ENCODE measurements at places on chromosomes 13 and 19.

DNA sequence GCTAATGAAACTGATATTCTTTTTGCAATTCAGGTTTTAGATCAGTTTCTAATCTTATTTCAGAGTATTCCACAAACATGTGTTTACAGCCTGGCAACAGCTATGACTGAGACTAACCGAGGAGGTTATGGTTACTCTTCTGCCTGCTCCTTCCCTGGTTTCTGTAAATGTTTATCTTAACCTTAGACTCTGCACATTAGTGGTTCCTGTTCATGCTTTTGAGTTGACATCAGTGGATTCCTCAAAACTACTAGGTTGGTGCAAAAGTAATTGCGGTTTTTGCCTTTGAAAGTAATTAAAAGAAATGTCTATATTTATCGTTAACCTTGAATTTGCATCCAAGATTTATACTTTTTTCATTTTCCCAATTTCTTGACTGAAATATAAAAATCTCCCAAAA, 237.0 kb upstream of the TSHZ3 start:
- DNase-seq, result no peak

DNA sequence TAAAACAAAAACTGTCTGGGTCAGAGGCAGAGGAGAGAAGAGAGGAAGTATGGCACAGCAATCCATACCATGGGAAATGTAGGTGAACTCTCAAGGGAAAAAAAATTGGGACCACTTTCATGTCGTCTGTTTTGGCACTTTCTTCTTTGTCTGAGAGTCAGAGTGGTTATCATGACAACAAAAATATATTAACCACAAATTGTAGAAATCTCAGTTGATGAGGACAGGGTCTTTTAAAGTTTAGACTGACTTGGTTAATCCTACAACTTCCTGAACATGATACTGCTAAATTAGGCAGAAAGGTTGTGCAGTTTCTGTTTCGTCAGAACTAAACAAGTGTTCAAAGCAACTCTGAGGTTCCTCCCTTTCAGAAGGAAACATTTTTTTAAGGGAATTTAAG, 15.2 kb downstream of the KLF5 start:
- DNase-seq, result no peak

GRCh38 chr19:3441089-3441985, 39.0 kb downstream of the SMIM24 start:
- no peak for DNase-seq

GRCh38 chr13:32031025-32031814, at the start of gene FRY:
Gene FRY (plus strand): TSS chr13:32031774. CDS start chr13:32031796, 22 bp downstream.
- peak; percentile 48 for DNase-seq

DNA sequence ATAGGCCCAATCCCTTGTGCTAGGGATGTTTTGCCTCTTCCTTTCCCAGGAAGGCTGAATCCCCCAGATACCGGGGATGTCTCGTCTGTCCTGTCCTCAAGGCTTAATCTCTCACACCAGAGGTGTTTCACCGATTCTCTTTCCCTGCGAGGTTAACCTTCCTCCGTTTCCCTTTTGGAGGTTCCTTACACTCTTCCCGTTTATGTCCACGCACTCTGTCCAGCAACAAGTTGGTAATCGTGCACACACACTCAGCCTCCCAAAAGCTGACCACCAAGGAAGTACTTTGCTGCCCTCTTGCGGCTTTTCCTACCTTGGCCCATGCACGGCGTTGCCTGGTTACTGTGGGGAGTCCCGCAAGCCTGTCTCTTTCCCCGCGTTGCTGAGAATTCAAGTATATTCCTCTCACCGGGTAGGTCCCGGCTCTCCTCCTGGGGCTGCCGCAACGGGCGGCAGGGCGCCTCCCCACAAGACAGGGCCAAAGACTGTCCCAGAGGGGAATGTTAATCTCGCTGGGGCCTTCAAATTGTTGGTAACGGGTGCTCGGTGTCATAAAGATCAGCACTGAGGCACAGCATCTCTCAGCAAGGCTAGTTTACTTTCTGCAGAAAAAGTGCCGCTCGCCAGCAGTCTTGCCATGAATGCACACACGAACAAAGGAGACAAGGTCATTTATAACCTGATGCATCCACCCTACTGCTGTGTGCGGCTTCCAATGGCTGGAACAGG, 36.7 kb upstream of the CD177 start:
- no peak for DNase-seq

DNA sequence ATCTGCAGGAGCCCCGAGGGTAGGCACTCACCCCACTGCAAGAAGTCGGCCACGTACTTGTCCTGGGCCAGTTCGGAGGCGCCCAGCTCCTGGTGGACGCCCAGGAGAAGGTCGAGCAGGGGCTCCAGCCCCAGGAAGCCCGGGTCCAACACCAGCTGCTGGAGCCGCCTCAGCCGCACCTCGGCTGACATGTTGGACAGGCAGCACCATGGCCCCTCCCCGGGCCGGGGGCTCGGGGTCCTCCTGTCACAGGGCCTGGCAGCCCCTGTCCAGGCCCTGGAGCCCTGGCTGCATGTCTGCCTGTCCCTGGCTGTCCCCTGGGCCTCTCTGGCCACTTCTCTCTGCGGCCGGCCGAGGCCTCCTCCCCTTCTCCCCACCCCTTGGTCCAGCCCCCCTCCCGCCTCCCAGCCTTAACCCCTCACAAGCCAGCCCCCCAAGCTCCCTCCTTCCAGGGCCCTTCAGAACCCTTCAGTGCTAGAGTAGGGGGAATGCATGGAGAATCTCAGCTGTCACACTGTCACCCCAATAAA, at the start of gene DMPK:
DMPK (minus strand) TSS at position 329 of the 530 bp plus-strand sequence; CDS start at position 191, 138 bp downstream.
- no peak for DNase-seq

DNA sequence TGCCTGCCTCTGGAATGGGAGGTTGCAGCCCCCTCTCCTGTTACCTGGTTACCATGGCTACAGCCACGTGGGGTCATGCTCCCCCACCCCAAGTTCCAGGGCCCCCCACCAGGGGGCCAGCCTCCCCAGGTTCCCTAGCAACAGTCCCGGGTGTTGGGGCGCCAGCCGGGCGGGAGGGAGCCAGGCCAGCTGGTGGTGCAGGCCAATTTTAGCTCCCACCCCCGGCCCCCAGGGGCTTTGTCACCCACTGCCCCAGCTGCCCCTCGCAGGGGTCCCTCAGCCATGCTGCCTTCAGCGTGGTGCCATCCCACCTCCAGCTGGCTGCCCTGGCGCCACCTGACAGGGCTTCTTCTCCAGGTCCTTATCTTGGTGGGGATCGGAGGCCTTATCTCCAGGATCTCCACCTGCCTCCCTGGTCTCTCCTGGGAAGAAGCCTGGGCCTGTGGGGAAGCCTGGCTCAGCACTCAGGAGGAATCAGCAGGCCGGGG, 3.0 kb downstream of the MARK4 start:
- no peak for DNase-seq

- DNase-seq, result no peak
Observed at GRCh38 chr19:43599635-43600295, 3.4 kb downstream of the ZNF576 start.

- no peak for DNase-seq
Observed at GRCh38 chr19:14463747-14464146, 11.4 kb downstream of the PTGER1 start.

GRCh38 chr13:52955472-52955874, 73.1 kb upstream of the OLFM4 start:
- DNase-seq, result no peak

DNA sequence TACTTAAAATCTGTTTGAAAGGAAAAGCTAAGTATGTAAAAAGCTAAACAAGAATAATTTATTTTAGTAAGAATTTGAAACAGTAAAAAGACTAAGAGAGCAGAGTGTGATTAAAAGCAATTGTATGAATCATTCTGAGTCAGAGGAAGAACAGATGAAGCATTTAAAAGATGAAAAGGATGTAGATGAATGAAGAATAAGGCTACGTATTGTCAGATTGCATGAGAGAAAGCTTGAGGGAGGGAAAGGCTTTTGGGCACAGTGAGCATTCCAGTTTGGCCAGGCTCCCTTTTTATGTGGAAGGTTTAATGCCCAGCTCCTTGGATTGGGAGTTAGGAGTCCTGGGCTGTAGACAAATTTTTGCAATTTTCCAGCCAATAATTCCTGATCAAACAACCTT, 117.7 kb downstream of the FREM2 start:
- DNase-seq, result no peak

- no peak for DNase-seq
Observed at GRCh38 chr19:40578442-40578908, 1.8 kb downstream of the SHKBP1 start.

- DNase-seq, result no peak
Observed at GRCh38 chr19:19741184-19741583, 8.3 kb upstream of the ZNF14 start.

GRCh38 chr19:18388960-18389725, 3.2 kb downstream of the GDF15 start:
- DNase-seq, result no peak

GRCh38 chr19:55377356-55378131, 918 bp downstream of the TMEM190 start:
- DNase-seq, result no peak

GRCh38 chr13:36275190-36276002, 22.2 kb downstream of the CCDC169 start:
- no peak for DNase-seq

DNA sequence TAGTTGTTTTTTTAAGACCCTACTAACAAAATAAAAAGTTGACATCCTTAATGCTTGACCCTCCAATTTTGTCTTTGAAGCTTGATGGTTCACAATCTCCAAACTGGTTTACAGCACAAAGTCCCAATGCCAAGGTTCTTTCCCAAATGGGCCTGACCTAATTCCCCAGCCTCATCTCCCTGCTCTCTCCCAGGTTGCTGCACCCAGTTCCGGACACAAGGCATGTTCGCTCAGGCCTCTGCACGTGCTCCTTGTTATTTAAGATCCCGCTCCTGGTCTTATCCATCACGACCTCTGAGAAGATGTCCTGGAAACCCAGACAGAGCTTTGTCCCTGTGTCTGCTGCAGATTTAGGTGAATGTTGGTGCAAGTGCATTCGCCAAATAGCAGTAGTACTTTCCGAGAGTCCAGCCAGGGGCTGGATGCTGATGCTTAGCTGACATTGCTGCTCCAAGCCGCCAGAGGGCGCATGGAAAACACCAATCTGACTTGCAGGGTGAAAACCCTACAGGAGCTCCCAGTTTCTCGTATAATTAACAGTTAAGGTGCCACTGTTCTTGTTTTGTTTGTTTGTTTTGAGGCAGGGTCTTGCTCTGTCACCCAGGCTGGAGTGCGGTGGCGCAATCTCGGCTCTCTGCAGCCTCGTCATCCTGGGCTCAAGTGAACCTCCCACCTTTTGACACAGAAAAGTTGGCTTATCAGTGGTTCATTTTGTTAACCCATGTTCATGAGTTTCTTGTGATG, 18.5 kb downstream of the LYPD3 start:
- DNase-seq, result peak; percentile 67

DNA sequence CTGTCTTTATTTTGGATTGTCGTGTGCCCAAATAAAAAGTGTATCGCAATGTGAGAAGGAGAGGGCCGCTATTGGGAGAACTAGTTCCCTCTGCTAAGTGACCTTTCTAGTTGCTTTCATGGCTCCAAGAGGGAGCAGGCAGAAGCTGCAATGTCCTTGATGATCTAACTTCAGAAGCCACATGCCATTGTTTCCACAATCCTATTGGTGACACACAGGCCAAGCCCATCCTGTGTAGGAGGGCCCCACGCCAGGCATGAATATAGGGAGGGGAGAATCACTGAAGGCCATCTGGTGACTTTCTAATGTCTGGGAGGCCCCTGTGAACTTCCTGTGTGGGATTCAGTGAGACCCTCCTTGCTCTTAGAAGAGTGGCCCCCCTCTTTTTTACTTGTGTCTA, 47.8 kb upstream of the KPNA3 start:
- DNase-seq, result no peak

DNA sequence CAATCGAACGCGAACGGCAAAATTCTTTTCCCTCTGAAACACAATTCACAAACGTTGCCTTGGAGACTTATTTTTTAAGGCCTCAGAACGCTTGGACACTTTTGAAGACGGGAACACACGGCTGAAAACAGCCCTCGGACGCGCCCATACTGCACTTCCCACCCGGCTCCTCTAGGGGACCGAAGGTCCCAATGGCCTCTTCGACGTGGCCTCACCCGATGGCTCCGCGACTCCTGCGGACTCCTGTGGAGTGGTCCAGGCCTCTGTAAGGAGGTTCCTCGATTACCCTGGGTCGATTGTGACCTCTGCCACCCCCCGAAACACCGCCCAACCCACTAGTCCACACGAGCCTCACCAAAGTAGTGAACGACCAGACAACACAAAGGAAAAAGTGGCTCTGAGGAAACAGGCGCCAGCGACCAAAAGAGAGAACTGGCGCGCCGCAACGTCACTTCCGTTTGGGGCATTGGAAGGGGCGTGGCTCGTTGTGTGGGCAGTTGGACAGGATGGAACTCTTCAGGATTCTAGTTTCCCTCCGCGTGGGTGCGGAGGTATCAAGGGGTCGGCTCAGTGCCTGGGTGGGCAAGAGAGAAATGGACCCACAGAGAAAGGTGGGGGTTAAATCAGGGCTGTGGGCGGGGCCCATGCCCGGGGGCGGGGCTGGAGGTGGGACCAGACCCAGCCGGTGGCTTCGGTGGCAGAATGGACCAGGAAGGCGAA, at the start of gene ZNF560:
ZNF560 (minus strand) TSS at position 434 of the 720 bp plus-strand sequence. CDS start 23,303 bp downstream, outside the sequence.
- no peak for DNase-seq

GRCh38 chr19:18119013-18119716, 21.6 kb downstream of the MAST3 start:
- peak; percentile 51 for DNase-seq

DNA sequence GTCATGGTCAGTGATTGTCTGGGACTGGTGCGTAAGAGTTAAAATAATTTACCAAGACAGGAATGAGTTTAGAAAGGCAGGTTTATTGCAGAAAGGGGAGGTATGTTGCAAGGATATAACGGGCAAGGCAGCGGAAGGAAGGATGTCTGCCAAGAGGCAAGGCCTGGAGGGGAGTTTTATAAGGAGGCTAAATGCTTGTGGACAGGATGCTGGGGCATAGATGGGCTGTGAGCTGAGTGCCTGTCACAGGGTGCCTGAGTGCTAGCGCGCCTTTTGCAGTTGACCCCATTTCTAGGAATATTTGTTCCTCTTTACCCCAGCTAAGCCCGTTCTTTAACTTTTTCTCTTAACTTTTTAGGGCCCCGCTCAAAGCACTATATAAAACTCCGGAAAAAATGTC, 58.7 kb downstream of the TEX26 start:
- no peak for DNase-seq

DNA sequence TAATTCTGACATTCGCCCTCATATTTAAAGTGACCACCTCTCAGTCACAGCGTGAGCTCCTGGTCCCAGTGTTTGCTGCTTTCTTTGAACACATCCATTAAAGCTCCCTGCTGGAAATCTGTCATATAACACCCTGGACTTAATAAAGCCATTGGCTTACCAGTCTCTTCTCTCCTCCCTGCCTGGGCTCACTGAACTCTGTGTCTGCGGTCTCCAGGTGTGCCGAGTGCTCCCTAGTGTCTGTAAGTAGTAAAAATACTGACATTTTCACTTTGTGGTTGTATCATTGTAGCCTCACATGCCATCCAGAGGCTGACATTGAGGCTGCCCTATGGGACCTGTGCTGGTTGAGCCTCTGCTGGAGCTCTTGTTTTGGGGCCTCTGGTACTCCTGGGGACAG, 2.6 kb upstream of the PSG11 start:
- DNase-seq, result no peak

GRCh38 chr19:37966662-37967231, 59.7 kb downstream of the SIPA1L3 start:
- DNase-seq, result no peak

DNA sequence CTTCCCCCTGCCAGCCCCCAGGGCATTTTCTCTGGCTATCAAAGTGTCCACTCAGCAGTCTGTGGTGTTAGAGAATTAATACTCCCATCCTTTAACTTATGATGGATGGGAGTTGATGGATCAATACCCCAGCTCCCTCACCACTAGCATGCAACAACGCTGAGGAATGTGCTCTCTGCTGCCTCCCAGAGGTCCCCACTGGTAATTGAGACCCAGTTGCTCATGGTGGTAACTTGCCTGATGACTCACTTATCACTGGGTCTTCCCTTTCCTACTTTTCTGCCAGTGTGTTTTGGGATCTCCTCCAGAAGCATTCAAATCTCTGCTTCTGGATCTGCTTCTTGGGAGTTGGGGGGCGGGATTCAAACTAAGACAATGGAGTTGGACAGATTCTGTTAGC, 20.3 kb upstream of the CACNA1A start:
- no peak for DNase-seq

All from stimulated activated naive CD4-positive, alpha-beta T cell treated with Interleukin-2 at 50 U/mL for 16 hours (primary cell).